Stimulated activated CD4-positive, alpha-beta T cell treated with anti-CD3 and anti-CD28 coated beads, Interleukin-4, amount 100 ng/mL, for 1 hour (primary cell): ENCODE measurements at places on chromosomes 7 and 10.

- no peak for DNase-seq
Measured at GRCh38 chr10:4108693-4109092, 323.7 kb upstream of the KLF6 start.

DNA sequence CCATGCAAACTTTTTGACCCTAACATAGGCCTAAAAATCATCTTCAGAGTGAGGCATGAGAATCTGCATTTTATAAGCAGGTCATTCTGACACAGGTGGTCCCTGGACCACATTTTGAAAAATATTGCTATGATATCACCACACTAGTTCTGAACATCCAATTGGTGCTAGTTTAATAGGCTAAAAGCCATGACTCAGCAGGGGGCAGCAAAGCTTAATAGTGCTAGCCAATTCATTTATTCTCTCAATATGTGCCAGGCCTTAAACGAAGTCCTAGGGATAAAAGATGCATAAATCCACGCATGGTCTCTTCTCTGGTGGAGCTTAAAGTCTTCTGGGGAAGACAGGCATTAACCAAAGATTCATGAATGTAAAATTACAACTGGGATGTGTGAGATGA lies 10.2 kb upstream of the SLC25A28 start:
- DNase-seq = no peak

- no peak for DNase-seq
Measured at GRCh38 chr10:46538717-46539426, 17.6 kb downstream of the GPRIN2 start.

GRCh38 chr7:99140813-99141212 lies 3.1 kb downstream of the SMURF1 start:
- no peak for DNase-seq

GRCh38 chr10:10798102-10798863 lies 219.4 kb upstream of the CELF2 start:
- DNase-seq = no peak

DNA sequence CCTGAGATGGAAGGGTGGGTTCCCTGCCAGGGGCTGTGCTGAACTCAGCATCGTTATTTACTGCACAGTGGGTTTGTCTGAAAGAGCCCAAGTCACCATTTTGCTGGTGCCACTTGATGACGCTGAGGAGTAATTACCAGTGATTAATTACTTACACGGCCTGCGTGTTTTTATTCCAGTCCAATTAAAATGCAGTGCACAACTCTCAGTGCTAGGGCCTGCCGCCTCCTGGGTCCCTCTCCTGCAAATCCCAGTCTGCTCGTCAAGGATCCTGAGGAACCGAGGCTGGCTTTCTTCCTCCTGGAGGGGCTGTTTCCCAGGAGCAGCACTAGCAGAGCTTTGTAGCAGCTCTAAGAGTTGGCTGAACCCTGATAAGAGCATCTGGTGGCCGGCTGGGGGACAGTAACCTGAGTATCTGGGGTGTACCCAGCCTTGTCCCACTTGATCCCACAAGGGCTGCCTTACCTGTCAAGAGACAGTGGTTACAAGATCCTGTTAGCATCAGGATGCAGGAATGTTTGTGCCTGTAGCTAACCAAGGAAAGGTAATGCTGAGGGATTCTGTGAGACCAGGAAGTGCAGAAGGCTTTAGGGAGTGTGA lies 45.1 kb upstream of the LRRC4 start:
- no peak for DNase-seq

GRCh38 chr10:4998671-4999070 lies 5.0 kb downstream of the AKR1C2 start:
- no peak for DNase-seq

DNA sequence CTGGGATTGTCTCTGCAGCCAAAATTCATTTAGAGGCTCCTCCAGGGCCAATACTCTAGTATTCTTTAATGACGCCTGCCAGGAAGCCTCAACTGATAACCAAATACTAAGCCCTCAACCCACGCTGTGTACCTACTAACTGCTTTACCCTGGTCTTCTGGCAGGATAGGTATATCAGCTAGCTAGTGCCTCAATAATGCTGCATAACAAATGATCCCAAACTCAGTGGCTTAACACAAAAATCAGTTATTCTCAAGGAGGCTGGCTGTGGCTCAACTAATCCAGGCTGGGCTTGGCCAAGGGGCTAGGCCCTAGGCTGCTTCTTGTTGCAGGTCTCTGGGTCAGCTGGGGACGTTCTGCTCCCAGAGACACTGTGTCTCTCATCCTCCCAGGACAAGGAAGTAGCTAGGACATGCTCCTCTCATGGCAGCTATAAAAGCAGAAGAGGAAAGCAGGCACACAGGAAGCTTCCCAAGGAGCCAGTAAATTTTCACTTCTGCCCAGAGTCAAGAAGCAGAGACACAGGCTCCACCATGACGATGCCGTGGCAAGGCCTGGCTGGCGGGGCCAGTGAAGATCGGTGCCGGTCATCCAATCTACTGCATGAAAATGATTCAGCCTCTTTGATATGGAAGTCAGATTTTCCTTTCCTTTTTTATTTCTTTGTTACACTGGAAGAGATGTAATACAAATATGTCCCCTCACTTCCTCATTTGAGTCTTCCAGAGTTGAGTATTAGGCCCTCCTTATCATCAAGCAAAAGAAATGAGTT lies 28.6 kb upstream of the COL13A1 start:
- no peak for DNase-seq

GRCh38 chr10:15636446-15636845 lies 83.3 kb downstream of the ITGA8 start:
- DNase-seq = no peak

GRCh38 chr10:117594722-117595121 lies 52.2 kb downstream of the EMX2 start:
- DNase-seq = no peak

GRCh38 chr7:113188396-113188795 lies 70.0 kb upstream of the SMIM30 start:
- DNase-seq = no peak

- DNase-seq = no peak
Measured at GRCh38 chr10:11719496-11720259, 22.5 kb upstream of the ECHDC3 start.

DNA sequence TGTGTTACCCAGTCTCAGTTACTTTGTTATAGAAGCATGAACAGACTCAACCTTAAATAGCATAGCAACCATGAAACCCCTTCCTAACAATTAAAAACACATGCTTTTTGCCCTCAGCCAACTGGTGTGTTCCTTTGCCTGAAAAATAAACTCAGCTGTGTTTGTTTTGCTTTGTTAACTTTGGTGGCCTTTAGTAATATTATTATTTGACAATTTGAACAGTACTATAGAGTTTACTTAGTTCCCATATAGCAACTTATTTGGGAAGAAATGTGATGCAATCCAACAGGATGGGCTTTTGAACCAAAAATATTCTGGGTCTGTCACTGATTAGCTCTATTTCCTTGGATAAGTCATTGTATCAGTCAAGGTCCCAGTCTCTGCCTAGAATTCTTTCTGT lies 22.5 kb upstream of the MKLN1 start:
- DNase-seq = no peak

- DNase-seq = no peak
Measured at GRCh38 chr10:57430376-57430775, 837.3 kb downstream of the IPMK start.

DNA sequence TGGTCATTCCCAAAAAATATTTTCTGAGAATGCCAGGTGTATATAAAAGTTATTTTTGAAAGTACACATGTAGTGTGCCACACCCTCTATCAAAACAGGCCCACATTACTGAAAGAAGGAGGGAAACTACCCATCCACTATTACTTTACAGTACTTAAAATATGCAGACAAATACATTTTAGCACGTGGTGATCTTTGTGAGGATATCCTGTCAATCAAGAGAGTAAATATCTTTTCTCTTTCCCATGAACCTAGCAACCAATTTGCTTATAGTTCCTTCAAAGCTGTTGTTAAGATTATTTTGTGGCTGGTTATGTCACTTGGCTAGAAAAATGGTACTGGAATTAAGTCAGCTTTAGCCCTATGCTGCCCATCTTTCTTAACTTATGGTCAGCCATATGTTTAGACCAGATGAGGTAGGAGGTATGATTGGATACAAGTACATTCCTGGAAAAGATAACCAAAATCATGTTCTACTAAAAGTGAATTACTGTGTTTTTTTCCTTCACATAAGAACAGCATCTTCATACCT lies 70.1 kb downstream of the AUTS2 start:
- no peak for DNase-seq

- no peak for DNase-seq
Measured at GRCh38 chr10:13383399-13383761, 35.3 kb upstream of the SEPHS1 start.

DNA sequence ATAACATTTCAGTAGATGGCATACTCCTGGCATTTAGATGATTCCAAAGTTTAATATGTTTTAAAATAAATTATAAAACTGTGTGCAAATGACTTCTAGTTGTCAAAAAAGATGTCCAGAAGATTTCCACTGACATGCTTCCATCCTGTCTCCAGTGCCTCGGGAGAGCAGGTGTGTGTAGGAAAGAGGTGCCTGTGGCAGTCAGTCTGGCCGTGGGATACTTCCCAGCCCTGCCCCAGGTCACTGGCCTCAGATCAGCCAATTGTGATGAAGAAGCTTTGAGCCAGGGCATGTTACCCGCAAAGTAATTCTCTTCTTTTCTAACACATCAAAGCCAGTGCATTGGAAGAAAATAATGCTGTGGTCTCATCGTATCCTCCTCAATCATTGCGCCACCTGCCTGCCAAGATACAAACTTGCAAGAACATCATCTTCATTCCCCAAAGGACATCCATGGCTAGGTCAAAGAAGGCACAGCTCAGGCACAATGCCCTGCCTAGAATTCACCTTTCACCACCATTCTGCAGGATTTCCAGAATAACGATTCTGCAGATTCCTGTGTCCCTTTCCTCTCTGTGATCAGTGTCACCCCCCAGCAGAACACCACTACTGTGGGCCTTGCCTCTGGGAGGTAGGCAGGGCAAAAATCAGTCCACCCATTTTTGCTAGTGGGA lies 6.3 kb upstream of the KCNMA1 start:
- DNase-seq = no peak

- no peak for DNase-seq
Measured at GRCh38 chr7:76513817-76514799, 3.8 kb downstream of the UPK3B start.

DNA sequence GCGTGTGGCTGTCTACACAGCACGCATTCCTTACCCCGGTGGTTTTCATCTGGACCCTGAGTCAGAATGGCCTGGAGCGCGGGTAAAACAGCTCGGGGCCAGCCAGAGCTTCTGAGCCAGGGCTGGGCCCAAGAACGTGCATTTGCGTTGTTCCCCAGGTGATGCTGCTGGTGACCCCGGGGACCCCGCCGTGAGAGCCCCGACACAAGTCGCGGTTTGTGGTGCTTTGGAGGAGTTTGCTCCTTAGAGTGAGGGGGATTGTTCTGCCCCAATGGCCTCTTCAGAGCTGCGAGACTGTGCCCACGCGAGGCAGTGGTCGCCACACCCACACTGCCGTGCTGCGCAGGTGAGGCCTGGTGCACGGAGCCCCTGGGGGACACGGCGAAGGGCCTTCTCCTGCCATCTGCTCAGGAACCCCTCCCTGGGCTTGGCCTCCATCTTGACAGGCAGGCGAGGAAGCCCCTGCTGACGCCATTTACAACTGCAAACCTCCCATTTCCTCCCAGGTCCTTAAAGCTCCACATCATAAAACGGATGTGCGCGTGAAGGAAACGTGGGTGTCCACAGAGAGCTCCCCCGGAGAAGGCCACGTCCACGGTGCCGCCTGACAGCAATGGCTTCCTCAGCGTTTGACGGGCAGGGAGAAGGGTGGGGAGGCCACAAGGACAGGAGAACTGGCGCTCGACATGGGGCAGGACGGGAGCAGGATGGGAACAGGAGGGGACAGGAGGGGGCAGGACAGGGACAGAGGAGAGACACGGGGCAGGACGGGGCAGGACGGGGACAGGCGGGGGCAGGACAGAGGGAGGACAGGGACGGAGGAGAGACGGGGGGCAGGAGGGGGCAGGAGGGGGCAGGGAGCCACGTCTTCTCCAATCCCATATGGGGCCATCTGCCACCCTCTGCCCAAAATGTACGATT lies 477.2 kb downstream of the DNAJB6 start:
- DNase-seq = no peak

DNA sequence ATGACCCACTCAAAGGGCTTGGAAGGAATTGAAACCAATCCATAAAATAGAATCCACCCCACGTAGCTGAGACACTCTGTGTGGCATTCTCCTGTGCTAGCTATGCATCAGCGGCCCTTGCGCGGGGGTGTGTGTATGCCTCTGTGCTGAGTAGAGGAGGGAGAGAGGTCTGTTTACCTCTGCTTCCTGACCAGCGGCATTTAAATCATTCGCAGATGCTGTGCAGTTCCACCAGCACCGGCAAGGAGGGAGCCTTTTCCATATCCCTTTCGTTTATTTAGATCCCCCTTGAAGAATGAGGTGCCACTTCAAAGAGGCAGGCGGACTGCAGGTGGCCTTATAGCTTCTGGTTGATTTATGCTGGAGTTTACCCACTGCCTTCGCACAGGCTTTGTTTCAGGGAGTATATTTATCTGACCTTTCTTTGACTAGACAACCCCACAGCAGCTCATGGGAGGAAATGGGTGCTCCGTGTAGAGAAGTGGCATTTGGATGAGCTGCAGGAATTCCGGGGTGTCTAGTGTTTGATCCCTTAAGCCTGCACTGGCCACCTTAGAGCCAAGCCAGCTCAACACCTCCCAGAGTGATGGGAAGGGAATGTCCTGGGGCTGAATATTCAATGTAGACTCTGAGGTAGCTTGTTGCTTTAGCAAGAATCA lies 11.4 kb downstream of the C10orf53 start:
- no peak for DNase-seq

- no peak for DNase-seq
Measured at GRCh38 chr10:4790045-4790444, 36.0 kb upstream of the AKR1E2 start.

DNA sequence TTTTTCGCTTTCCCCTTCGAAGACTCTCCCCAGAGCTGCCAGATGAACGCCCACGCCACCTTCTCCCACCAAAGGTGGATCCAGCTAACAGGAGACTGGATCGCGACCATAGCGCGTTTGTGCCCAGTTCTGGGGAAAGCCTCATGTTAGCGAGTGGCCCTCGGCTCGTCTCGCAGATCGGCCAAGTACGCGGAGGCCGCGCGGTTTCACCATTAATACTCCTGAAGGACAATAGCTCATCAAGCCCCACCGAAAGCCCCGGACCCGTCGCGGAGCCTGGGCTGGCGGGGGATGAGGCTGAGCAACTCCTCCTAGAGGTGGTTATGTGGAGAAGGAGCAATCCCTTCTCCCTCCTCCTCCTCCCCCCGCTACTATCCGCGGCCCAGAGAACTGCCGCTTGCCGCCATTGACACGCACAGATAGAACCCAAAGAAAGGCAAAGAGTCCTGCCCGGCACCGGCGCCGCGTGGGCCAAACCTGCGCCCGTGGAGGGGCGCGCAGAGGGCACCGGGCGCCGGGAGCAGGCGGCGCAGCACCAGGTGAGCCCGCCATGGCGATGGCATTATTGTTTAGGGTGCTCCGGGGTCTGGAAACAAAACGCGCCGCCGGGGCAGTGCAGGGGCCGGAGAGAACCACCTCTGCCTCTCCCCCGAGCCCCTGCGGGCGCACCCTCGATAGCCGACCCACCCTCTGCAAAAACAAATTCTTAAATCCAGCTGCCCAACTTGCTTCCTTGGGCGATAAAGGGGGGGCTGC lies at the start of gene MACROH2A2:
Gene MACROH2A2 (plus strand): TSS at position 385 of the 756 bp plus-strand sequence. CDS start 22,813 bp downstream, outside the sequence.
- no peak for DNase-seq

- DNase-seq = peak; percentile 17
Measured at GRCh38 chr10:110005719-110006118, 2.1 kb upstream of the ADD3 start.

- DNase-seq = no peak
Measured at GRCh38 chr10:50552771-50553535, 70.8 kb downstream of the SGMS1 start.

GRCh38 chr7:112940314-112940732 lies 146.3 kb downstream of the GPR85 start:
- DNase-seq = no peak

GRCh38 chr10:114362826-114363355 lies 41.4 kb downstream of the AFAP1L2 start:
- no peak for DNase-seq

GRCh38 chr7:84876061-84876821 lies 310.6 kb downstream of the SEMA3D start:
- no peak for DNase-seq
